ENCODE measurements at places on chromosomes 2 and 18.

GRCh38 chr2:62222171-62222570 lies 26.3 kb downstream of the B3GNT2 start:
- no peak for DNase-seq

GRCh38 chr2:219578811-219579613 lies 6.9 kb downstream of the INHA start:
- no peak for DNase-seq

- DNase-seq = no peak
Measured at GRCh38 chr18:8299054-8299980, 309.9 kb upstream of the RAB12 start.

GRCh38 chr2:239399433-239399920 lies 1.3 kb downstream of the HDAC4 start:
- DNase-seq = peak; percentile 55

- DNase-seq = no peak
Measured at GRCh38 chr2:241180495-241180894, 8.0 kb upstream of the ANO7 start.

DNA sequence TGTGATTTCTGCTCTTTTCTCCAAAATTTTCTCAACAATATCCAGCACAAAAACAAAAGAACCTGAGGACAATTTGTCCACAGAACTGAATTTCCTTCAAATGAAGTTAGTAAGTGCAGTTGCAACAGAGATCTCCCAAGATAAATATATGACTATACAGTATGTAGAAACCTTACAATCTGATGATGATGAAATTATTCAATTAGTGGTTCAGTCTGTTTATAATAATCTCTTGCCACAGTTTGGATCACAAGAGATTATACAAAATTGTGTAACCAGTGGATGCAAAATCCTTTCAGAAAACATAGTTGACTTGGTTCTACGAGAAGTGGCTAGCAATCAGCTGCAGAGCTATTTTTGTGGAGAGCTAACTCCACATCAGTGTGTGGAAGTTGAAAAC lies 68.7 kb downstream of the FSIP2 start:
- no peak for DNase-seq

DNA sequence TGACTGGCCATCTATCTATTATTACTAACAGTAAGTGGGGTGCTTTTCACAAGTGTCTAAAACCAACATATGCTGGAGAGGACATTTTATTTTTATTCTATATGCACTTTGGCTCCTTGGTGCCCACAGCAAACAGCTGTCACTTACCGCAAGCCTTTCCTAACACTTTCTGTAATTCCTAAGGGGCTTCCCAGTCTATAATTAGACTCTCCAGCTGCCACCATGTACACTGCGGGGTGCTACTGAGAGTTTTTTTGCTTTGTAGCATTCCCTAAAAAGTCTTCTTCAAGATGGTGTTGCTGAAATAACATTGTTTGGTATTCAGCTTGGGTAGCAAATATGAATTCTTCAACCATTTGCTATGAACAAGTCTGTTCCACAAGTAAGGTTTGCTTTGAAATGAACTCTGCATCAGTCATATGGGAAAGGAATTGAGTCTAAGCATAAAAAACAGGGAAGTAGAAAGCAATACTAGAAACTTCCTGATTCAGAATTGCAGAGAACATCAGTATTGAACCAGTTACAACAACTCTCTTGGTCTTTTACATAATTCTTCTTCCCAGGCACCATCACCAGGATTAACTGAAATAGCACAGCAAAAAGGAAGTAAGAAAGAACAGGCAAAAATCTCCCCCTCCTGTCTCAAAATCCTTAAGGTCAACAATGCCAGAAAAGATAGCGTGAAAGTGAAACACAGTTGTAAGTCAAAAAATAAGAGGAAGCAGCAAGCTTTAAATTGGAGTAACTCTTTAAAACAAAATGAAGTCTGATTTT lies 28.6 kb downstream of the EPB41L3 start:
- no peak for DNase-seq

GRCh38 chr2:156666130-156666785 lies 230.1 kb downstream of the GPD2 start:
- DNase-seq = no peak

- DNase-seq = no peak
Measured at GRCh38 chr2:235506997-235507615, 13.3 kb downstream of the AGAP1 start.

DNA sequence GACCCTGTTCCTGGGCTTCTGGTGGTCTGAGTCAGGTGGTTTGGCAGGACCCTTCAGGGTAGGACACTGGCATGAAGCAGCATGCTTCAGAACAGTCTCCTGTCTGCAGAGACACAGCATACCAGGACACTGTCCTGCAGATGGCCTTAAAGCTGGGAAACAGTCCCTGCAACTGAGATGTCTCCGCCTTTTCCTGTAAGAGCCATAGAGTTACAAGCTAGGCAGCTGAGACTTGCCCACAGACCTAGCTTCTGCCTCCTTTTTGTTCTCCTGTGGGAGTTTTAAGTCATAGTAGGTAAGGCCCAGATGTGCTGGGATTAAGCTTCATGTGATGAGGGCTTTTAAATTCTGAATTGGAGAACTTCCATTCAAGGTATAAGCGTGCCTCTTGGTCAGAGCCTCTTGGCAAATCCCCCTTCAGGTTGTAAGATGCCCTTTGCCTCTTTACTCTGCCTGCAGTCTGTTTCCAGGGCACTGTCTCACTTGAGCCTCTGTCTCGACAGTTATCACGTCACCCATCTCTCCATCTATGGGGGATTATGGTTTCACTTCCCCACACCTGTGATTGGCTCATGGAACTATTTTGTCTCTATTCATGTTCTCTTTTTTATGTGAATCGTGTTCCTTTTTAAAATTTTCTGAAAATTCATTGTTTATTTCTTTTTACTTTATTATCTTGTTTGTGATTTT lies 51.8 kb downstream of the COA5 start:
- no peak for DNase-seq

DNA sequence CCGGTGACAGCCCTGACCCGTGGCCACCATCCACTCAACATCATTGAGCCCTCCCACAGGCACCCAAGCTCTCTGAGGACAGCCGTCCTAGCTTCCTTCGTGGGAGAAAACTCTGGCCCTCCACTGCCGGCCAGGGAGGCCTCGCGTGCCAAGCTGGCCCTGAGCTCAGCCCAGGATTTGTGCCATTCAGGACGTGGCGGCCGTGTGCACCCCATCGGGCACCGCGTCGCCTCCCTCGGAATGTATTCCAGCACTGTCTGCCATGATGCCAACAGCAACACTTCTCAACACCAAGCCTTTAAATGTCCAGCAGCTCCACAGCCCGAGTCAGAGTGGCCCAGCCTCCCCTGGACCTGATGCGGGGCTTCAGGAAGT lies 35.7 kb downstream of the ZNF516 start:
- DNase-seq = no peak

GRCh38 chr2:136715146-136715545 lies 50.2 kb upstream of the THSD7B start:
- DNase-seq = no peak

DNA sequence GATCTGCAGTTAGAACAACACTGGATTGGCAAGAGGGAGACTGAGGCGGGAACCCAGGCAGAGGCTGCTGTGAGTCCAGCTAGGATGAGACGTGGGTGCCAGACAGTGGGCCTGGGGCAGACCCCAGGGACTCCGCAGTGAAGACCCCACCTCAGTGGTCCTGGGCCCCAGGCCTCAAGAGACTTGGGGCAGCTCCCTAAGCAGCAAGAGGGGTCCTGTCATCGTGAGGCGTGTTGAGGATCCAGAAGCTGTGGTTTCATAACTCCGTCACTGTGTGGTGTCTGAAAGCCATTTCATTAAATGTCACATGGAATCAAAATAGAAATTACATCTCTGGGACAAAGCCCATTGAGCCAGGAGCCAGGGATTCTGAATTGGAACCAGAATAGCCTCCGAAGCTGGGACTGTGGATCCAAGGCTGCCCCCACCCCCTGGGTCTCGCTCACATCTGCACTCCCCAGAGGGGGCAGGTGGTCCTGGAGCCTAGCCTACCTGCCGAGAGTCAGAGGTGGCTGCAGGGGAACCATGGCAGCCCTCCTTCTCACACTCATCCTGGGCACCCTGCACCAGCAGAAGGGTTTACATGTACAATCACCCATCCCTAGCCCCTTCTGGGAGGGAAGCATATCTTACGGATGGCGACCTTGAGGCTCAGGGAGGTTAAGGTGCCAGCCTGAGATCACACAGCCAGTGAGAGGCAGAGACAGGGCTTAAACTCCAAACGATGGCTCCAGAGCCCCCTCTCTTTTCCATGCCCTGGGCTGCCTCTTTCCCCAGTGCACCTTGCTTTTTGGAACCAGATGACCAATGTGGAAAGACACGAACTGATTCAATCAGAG lies 23.2 kb downstream of the RRM2 start:
- DNase-seq = no peak

GRCh38 chr2:207216457-207216856 lies 50.7 kb upstream of the KLF7 start:
- no peak for DNase-seq

GRCh38 chr18:49707599-49707998 lies 105.7 kb downstream of the ACAA2 start:
- no peak for DNase-seq

DNA sequence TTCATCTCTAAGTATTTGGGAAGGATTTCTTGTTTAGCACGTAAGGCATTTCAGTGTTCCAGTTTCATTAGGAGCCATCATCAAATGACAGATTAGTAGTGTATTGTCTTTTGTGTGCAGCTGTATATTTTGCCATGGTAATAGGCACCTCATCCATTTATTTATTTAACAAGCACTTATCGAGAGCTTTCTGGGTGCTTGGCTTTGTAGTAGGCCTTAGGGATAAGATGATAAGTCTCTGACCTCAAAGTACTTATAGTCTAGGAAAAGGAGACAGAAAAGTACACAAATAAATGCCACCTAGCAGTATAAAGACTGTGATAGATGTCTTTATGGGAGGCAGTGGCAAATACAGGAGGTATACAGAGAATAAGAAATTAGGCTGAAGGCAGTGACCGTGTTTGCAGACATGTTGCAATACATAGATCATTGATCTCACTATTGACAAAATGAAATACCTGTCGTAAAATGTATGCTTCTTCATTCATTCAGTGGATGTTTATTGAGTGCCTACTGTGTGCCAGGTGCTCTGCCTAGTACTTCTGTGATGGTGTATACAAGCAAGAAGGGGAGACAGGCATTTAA lies 265.9 kb downstream of the SETBP1 start:
- no peak for DNase-seq

DNA sequence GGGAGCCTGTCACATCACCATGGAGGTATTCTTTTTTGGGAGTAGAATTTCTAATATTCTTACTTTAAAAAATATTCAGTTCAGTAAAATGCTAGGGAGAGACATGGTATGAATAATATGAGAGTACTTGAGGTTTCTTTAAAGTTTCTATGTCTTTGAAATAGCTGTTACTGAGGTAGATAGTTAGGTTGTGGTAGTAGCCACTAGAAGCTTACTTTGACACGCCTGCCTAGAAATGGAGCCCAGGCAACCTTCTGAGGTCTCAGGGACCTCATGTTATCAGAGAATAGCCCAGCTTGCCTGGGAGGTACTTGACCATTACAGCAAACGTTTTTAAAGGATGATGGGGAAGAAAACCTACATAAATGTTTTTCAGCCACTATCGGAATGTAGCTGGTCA lies 131.2 kb downstream of the AGPS start:
- DNase-seq = no peak

GRCh38 chr2:147548451-147548850 lies 296.4 kb upstream of the ACVR2A start:
- DNase-seq = no peak

DNA sequence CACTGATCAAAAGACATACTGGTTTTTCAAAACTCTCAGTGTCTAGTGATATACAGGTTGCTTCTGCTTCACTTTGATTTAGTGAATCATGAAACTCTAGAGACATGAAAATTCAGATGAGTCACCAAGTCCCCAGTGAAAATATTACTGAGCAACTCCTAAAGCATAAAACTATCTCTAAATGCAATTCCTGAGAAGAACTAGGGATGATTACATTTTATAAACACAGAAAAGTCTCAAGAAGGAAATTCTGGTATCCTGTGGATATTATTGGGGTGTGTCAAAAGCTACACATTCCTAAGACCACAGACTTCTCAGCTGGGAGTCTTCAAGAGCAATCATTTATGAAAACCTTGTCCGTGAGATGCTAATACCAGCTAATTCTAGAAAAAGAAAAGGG lies 9.7 kb downstream of the LRRTM4 start:
- no peak for DNase-seq

- peak; percentile 75 for DNase-seq
Measured at GRCh38 chr2:75064691-75065396, 106.4 kb downstream of the POLE4 start.

DNA sequence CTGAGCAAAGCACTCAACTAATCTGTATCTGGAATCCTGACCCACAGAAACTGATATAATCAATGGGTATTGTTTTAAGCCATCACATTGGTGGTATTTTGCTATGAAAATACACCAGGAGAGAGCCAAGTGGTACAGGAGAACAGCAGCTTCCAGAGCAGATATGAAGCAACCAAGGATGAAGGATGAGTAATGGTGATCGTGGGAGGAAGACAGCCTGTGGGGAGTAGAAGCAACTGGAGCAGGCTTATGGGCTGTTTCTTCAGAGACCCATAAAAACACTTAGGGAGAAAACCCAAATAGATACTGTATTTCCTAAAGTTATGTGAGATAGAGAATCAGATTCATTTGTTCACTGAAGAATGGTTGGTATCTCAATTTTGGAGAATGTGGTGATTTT lies 330.8 kb downstream of the NUP35 start:
- no peak for DNase-seq

DNA sequence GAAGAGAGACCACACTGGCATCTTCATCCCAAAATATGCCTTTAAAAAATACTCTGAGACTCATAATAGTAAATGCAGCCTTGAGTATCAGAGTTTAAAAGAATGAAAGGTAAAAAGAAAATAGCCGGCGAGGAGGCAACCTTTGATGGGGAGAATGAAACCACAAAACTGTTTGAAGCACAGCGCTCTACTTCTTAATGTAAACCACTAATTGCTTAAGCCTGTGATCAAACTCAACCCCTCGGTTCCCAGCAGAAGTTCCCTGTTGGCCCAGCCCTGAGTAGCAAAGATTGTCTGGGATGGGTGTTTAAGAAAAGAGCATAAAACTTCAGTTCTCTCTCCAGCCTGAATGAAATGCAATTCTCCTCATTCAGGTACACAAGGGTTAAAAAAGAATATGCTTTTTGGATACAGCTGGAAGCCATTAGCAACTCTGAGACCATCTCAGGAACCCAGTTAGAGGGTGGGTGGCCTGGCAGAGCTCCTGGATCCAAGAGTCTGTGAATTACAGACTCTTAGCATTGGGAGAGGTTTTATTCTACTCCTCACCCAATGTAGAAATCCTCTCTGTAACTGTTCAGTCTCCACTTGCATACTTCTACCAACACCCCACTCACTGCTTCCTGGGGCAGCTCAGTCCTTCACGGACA lies 44.8 kb downstream of the VIT start:
- no peak for DNase-seq
